ENCODE measurements at places on chromosomes 16 and 17. TPM values are rescaled to one million over a fixed set of nuclear protein-coding genes. Genes with fewer than 3 reads are reported as not detected.

The CARD14 gene
- 0.39 TPM for total RNA-seq

The ARHGAP44 gene
- not detected for total RNA-seq

The CFDP1 gene
- total RNA-seq, result 32.1 TPM

The NXPH3 gene
- 1.2 TPM for total RNA-seq

The EVI2B gene
- total RNA-seq, result 37.3 TPM

The KRTAP4-4 gene
- total RNA-seq, result not detected

The NACA2 gene
- not detected for total RNA-seq
